T-helper 22 cell (primary cell): ENCODE measurements at places on chromosomes 4 and X.

DNA sequence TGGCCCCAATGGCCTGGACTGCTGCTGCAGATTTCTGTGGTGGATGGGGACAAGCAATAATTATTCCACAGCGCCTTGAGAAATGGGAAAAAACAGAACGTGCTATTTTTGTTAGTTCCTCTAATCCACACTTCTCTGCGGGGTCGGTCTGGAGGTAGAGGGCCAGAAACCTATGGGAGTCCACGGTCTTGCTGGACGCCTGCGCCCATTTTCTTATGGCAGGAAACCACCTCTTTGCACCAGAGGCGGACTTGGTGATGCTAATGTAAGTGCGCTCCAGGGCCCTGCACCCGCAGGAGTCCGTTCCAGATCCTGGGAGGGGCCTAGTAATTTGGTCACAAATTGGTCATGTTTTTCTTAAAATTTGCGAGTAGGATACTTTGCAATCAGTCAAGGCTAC lies 25.9 kb upstream of the CLDN24 start:
- no peak for DNase-seq

DNA sequence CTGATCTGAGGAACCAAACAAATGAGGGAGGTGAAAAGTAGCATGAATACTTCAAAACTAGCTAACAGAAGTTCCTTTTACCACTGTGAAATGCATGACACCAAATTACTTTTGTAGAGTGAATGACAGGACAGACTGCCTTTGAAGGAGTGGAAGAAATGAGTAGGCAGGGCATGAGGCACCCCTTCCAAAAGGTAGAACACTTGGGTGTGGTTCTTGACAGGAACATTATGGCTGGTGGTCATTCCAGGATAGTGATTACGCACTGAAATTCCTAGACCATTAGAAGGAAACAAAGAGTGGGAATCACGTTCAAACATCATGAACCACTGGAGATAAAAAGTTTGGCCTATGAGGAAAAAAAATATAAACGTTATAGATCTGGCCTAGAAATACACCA lies 4.9 kb downstream of the HUWE1 start:
- no peak for DNase-seq

- DNase-seq, result no peak
These were observed 19.5 kb downstream of the EPGN start for GRCh38 chr4:74327762-74328161.

- no peak for DNase-seq
These were observed 45.8 kb downstream of the TSPAN5 start for GRCh38 chr4:98612318-98613250.

DNA sequence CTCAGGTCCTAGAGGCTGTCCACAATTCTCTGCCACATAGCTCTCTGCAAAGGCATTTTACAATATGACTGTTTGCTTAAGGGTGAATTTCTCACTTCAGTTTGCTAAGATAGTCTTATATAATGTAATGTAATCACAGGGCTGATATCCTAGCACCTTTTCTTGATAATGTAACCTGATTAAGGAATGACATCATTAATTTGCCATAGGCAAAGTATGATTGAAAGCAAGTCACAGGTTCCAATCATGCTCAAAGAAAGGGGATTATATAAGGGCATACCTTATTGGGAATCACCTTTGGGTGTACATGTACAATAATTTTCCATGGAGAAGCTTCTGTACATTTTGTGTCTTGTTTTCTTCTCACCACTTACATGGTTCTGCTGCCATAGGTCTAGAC lies 18.9 kb downstream of the GNRHR start:
- DNase-seq, result no peak

- DNase-seq, result no peak
These were observed 65.7 kb upstream of the PAGE1 start for GRCh38 chrX:49761481-49761880.

- DNase-seq, result no peak
These were observed 219.3 kb downstream of the SPOCK3 start for GRCh38 chr4:167014944-167015343.

DNA sequence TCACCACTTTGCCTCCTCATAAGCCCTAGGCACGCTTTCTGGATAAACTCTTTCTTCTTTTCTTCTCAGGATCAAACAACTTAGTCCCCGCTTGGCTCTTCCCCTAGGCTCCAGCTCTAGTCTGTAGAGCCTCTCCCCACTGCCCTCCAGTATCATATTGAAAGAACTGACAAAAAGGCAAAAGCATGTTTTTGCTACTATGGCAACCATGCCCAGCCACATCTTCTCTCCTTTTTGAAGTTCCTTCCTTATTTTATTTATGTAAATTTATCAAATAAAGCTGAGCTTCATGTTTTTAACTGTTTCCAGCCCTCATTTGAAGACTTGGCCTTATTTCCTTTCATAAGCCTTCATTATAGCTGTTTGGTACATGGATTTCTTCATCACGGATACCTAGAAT lies 86.0 kb upstream of the LIMCH1 start:
- DNase-seq, result no peak

GRCh38 chrX:42943051-42943974 lies 165.3 kb upstream of the PPP1R2C start:
- peak; percentile 31 for DNase-seq

DNA sequence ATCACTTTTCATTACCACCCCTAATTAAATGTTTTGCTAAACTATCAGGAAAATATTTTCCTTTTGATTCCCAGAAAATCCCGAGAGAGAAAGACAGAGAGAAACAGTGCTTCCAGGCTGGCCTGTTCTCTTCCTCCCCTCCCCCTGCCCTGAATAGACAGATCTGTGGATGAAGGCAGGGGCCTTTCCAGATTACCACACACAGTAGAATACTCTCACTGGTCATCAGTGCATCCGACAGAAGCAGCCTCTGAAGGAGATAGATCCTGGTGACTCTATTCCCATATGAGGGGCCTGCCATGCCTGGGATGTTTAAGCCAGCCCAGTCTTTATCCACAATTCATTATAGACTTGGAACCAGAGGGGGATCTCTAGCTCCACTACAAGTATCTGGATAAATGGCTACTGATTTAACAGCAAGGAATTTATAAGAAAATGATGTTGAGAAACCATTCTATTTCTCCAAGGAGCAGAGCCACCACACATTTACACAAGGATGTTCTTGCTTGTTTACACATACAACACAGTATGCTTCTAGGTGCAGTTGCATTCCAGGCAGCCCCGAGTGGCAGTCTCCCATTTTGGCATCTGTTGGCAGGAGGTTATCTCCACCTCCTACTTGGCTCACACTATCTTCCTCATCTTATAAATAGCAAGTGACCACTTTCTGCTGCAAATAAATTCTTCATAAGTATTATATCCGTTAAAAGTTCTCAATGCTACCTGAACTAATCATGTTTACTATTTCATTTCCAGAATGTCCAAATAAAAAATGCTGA lies 115.8 kb downstream of the HS6ST2 start:
- DNase-seq, result no peak

DNA sequence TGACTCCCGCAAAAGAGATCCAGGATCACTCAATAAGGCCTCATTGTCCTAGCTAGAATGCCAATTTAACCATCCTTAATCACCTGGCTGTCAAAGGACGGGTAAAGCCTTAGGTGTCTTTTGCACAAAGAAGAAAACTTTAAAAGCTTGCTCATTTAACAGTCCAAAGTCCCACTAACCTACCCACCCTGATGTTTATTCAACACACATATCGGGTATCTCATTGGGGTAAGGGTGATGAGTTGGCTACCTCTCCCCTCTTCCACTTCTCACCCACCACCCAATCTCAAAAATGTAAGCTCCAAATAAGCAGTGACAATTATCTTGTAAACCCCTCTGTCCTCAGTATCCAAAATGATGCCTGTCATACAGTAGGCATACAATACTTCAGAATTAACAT lies 988 bp upstream of the SRD5A3 start:
- DNase-seq, result no peak

- DNase-seq, result no peak
These were observed 29.4 kb upstream of the FOXR2 start for GRCh38 chrX:55593756-55594257.

- DNase-seq, result no peak
These were observed 342.8 kb downstream of the PPARGC1A start for GRCh38 chr4:23547096-23547495.

GRCh38 chrX:153609917-153610835 lies 11.2 kb upstream of the CCNQ start:
- peak; percentile 52 for DNase-seq

DNA sequence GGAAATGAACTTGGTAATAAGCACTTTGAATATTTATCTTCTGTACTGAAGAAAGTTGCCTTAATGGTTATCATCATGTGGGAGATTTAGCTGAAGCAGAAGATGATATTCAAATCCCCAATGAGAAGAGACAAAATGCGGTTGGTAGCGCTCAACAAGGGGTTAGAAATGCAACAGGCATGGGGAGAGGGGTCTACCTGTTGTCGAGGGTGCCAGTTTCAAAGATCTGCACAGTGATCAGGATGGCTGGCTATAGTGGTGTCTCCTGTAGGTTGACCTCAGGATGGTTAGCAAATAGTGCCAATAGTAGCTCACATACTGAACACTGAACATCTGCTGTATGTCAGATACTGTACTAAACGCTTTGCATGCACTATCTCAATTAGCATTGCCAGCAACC lies 7.0 kb upstream of the HS6ST2 start:
- no peak for DNase-seq

GRCh38 chrX:106901341-106901740 lies 1.8 kb downstream of the RIPPLY1 start:
- no peak for DNase-seq

- no peak for DNase-seq
These were observed 71.7 kb upstream of the TLR3 start for GRCh38 chr4:185997296-185997695.

- DNase-seq, result no peak
These were observed 130.8 kb downstream of the HMX1 start for GRCh38 chr4:8740666-8741395.

- DNase-seq, result no peak
These were observed 72.1 kb downstream of the PARM1 start for GRCh38 chr4:75004755-75005668.

DNA sequence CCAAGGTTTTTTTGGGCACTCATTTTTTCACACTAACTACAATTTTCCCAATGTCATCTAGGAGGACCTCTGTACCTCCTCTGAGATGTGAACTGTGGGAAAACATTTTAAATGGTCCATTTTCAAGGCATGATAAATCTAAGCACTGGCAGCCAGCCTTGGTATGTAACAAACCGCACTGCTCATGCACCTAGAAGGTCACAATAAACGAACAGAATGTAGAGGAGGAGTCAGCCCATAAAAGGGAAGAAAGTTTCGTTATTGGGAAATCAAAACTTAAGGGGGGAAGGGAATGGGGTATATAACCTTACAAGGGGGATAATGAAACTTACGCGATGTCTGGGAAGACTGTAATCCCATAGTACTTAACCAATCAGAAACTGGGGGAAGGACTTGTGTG lies 16.4 kb downstream of the COX18 start:
- DNase-seq, result no peak

DNA sequence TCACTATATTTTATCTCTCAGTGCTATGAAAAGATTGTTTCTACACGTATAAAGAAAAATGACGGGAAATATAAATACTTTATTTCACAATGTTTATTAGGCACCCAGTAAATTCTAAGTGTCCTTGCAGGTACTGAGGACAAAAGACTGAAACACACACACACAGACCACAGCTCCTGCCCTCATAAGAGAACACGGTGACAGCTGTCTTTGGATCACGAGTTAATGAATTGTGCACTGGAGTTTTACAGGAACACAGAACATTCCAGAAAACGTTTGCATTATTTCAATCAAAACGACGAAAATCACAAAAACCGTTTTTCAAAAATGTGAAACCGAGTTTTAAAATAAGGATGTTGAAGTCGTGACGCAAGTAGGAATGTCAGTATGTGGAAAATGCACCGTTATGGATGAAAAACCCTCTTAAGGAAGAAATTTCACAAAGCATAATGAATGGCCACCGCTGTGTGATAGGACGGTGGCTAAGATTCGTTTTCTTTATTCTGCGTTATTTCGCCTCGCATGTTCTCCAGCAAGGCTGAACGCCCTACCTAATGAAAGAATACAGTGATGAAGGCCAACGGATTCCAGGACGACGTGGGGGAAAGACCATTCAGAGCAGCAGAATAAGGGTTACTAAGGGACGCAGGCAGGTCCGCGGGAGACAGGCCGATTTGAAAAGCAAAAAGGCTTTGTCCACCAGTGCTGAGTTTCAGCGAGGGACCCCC lies 24.2 kb downstream of the FAM156A start:
- DNase-seq, result no peak

GRCh38 chr4:87835197-87835596 lies 2.4 kb downstream of the MEPE start:
- no peak for DNase-seq
